Nucleus accumbens (tissue), 56 donors: ENCODE measurements at places on chromosomes 16 and 17.
A peak's percentile ranks its signal among the peaks of the same experiment; 100 is the strongest.

DNA sequence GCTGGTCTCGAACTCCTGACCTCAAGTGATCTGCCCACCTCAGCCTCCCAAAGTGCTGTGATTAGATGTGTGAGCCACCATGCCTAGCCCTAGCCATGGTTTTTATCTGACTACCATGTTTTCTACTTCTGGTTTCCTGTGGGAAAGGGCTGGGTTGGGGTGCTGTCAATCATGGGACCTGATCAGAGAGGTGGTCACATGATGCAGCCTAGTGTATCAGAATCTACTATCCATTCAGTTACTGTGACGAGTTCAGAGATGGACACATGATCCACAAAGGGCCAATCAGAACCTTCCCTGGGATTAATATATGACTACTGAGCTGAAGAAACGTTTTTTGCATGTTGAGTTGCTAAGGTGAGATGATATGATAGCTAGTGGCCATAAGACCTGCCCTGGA lies 59.1 kb downstream of the ABCC6 start:
- no peak for DNase-seq

- DNase-seq = peak; percentile 0
Measured at GRCh38 chr16:65908568-65908967, 457.9 kb upstream of the CDH5 start.

DNA sequence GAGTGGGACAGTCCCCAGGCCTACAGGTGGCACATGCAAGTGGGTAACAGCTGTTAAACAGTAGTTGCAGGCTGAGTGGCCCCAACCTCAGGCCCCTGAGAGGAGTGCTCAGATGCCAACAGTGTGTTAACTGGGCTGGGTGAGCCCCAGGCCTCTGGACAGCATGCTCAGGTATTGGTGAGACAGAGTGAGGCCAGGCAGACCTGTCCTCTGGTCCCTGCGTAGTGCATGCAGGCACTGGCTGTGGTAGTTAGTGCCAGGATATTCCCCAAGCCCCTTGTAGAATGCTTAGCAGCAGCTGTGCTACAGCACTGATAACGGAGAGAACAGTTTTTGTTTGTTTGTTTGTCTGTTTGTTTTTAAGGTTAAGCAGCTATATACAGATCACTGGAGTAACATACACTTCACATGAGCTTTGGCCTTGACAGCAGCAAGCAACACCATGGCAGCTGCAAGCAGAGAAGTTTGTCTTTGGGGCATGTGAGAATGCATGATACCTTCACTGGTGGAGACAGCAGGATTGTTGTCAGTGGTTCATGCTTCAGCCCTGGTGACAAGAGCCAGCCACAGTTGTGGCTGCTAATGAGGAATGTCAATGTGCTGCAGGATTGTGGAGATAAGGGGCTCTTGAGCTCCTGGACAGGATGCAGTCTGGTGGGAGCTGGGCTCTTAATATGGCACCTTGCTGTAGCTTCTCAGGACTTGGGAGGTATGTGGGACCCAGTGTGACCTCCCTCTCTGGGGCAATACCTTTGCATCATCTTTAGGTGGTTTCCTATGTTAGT lies 614.4 kb downstream of the CDH11 start:
- no peak for DNase-seq

DNA sequence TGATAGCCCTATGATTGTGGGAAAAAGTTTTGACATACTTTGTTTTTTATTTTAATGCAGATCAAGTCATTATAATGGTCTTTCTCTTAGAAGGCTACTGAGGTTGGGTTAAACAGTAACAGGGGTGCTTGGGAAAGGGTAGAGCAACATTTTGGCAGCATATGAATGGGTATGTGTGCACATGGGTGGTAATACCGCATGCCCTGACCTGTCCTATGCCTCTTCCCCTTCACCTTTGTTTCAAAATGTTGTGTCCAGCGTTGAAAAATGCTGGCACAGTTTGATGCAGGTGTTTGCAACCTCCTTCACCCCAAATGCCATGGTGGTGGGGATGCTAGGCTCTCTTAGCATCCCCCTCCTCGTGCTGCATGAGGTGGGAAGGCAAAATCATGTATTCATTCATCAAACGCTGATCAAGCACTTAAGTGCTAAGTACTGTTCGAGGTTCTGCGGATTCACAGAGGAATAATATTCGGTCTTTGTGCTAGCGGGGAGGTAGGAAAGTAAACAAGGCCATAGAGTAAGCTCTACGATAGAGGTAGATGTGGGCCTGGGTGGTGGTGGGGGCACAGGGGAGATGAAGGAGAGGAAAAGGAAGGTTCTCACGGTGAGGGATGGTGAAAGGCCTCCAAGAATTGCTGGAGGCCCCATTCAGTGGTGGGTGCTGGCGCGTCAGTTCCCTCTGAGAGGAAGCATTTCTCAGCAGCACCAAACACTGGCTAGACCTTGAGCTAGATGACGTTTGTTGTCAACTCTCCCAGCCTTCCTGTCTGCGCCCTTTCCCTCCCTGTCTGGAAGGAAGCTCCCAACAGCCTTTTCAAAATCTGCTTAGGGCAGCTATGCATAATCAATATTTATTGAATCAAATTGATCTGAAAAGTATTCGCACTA lies 13.3 kb upstream of the MARCHF10 start:
- no peak for DNase-seq

DNA sequence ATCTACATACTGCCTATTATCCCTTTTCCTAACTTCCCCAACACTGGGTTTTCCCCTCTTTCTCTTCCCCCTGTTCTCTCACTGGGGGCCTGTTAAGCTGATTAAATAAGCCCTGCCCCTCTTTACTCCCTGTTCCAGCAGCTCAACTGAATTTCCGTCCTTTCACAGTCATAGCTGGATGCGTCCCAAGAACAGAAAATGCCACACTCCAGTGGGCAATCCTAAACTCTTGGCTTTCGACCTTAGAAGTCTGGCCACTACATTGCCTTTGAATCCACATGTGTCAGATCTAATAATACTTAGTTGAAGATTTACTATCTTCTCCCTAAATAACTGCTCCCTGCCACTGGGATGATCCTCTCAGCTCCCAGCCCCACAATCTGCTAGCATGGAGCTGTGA lies 34.5 kb downstream of the KCNJ16 start:
- no peak for DNase-seq

DNA sequence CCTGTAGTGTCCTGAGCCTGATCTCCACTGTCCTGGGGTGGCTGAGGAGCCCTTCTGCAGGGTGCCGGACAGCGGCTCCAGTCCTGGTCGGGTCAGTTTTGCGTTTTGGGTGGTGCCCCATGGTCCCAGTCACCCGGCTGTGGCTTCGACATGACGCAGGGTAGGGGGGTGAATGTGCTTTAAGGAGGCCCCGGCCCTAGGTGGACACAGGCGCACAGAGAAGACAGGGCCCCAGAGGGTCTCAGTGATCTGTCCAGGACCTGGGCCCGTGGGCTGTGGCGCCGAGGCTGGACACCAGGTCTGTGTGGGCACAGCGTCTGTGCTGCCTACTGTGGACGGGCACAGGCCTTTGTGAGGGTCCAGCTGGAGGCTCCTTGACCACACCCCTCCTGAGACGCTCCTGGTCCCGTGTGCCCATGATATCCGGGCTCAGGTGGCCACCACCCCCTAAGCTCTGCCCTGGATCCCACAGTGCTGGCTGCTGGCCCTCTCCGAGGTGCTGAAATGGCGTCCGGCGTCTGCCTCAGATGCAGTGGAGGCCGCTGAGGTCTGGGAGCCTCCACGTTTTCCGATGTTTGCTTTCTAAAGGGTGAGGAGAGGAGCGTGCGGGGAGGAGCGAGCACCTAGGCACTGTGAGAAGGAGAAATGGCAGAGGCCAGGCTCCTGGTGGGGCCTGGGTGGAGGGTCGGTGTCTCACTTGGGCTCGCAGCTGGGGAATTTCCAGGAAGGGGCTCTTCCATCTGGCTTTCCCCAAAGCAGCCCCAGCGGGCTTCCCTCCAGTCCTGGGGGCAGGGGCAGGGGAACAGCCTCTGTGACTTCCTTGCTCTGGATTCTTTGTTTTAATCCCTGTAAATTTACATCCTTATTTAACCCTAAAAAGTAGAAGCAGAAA lies 56.1 kb upstream of the ACSF3 start:
- DNase-seq = no peak

DNA sequence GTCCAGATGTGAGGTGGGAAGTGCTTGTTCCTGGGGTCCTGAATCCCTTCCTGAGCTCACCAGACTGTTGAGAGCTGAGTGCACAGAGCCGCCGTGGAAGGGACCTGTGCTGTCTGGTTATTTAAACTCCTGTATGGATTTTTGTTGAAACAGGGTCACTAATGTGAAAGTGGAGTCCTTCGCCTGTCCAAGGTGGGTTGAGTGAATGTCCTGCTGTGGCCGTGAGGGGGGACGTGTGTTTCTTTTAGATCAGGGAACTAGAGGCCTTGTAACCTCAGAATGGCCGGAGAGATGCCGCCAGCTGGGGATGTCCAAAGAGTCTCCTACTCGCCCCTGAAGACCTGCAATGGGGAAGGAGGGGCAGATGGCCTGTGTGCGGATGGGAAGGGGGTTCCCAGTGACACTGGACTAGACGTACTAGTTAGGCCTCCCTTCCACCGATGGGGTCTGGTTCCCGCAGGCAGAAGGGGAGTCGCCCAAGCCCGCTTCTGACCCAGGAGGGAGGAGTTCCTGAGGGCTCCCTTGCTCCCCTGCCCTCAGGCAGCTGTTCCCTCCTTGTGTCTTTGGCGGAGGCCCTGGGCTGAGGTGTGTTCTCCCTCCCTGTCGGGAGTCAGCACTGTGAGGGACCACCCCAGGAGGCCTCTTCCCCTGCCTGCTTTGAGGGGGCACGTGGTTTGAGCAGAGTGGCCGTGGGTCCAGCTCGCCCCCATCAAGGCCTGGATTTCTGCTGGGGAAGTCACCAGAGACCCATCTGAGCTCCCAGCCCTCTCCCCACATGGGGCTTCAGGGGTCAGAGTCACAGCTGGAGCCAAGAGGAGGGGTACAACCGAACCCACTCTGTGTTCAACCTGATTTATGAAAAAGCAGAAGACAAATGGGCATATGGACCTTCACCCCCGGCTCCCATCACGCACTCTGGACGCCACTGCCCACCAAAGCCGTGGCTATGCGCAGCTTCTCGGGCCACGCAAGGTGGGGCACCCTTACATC lies 30.9 kb downstream of the OR1D5 start:
- no peak for DNase-seq

DNA sequence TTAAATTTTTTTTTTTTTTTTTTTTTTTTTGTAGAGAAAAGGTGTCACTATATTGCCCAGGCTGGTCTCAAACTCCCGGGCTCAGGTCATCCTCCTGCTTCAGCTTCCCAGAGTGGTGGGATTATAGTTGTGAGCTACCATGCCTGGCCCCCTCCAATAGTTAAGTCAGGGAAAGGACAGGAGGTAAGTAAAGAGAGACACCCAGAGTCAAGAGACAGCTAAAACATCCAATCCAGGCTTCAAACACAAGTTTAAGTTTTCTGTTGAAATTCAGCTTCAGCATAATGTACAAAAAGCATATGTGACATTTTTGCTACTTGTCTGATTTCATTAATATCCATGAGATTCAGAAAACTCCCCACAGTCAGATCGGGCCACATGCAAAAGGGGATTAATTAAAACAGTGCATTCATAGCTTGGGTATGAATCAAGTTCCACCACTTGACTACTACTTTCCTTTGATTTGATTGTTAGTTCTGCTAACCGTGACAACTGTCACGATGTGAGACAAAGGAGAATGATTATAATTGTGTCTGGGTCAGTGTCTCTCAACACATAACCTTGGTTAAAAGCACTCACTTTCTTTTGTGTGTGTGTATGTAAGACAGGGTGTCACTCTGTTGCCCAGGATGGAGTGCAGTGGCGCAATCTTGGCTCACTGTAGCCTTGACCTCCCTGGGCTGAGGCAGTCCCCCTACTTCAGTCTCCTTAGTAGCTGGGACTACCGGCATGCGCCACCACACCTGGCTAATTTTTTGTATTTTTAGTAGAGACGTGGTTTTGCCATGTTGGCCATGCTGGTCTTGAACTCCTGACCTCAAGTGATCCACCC lies 184.9 kb downstream of the PARN start:
- DNase-seq = no peak

GRCh38 chr17:17051791-17052461 lies 9.7 kb downstream of the MPRIP start:
- no peak for DNase-seq

- DNase-seq = no peak
Measured at GRCh38 chr17:44575403-44575802, 18.1 kb downstream of the FZD2 start.

GRCh38 chr17:63429766-63430165 lies 16.3 kb downstream of the CYB561 start:
- no peak for DNase-seq

DNA sequence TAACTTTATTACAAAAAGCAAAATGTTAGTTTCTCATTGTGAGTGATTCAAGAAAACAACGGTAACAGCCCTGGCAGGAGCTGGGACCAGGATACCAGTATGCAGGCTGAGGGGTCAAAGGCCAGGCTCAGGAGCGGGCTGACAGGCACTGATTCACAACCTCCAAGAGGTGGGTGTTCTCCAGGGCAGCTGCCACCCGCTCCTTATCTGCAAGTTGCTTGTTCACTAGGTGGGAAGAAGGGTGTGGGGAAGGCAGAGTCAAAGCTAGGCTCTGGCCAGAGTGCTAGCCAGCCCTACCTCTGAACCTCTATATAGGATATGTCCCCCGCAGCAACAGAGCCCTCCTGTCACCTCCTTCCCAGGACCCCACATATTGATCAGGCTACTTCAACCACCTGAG lies 2.1 kb downstream of the CIAO2B start:
- no peak for DNase-seq

GRCh38 chr17:65388911-65389310 lies 172.5 kb downstream of the AXIN2 start:
- no peak for DNase-seq

- DNase-seq = no peak
Measured at GRCh38 chr16:89113152-89113547, 19.5 kb downstream of the ACSF3 start.

- no peak for DNase-seq
Measured at GRCh38 chr16:88569614-88569984, 604 bp upstream of the ZC3H18 start.

- no peak for DNase-seq
Measured at GRCh38 chr17:66938656-66939055, 25.9 kb upstream of the CACNG4 start.

DNA sequence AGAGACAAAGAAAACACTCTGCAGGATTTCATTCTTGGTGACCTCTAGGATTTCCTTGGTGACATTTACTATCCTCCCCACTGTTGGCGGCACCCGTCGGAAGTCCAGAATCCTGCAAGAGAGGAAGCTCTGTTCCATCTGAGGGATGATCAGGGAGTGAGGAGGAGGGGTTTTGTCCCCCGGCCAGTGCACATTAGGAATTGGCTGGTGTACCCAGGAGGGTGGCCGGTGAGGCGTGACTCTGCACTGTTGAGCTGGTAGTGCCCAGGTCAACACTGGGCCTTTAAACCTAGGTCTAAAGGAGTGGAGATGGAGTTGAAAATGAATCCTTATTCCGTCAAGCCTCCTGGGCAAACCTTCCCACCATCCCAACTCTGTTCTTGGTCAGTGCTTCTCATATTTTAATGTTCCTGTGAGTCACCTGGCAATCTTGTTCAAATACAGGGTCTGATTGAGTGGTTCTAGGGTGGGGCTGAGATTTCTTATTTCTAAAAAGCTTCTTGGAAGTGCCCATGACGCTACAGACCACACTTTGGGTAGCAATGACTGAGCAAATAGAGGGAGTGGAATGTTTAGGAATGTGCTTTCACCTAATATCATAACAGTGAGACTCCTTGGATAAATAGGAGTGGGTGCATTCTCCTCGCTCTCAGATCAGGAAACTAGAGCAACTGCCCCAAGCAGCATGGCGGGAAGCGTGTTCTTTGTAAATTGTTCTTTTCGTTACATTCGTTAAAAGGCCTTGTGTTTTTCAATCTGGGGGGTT lies 30.7 kb downstream of the PRKAR1A start:
- no peak for DNase-seq

- no peak for DNase-seq
Measured at GRCh38 chr16:58475091-58475619, 24.8 kb upstream of the NDRG4 start.
